Activated T-helper 1 cell treated with anti-CD3 and anti-CD28 coated beads, Interleukin-12 subunit alpha, Interleukin-12 subunit beta, Interleukin-2, Interleukin-4 antibody, amounts not matched to agents 30 ng/mL and 10 ng/mL and 1 ng/mL, durations not matched to agents 14 hours and 24 hours and 36 hours (primary cell): ENCODE measurements at places on chromosomes 1 and 21. TPM values are rescaled to one million over a fixed set of nuclear protein-coding genes. Genes with fewer than 3 reads are reported as not detected.

DNA sequence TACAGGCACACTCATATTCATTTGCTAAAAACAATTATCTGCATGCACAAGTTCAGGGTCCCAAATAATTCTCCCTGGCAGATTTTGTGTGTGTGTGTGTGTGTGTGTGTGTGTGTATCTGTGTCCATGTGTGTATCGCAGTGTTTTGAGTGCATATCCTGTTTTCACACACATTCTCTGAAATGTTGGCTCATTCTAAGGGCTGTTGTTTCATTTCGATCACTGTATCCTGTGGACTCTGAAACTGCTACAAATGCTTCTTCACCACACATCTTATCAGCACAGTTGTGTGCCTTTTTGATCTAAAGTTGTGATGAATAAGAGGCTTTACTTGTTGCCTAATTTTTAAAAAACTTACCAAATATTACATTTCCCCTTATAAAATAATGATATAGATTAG, 34.6 kb downstream of the NR5A2 start:
- DNase-seq: no peak

Gene NUF2
- 36.8 and 37.7 TPM in 2 replicates for total RNA-seq

DNA sequence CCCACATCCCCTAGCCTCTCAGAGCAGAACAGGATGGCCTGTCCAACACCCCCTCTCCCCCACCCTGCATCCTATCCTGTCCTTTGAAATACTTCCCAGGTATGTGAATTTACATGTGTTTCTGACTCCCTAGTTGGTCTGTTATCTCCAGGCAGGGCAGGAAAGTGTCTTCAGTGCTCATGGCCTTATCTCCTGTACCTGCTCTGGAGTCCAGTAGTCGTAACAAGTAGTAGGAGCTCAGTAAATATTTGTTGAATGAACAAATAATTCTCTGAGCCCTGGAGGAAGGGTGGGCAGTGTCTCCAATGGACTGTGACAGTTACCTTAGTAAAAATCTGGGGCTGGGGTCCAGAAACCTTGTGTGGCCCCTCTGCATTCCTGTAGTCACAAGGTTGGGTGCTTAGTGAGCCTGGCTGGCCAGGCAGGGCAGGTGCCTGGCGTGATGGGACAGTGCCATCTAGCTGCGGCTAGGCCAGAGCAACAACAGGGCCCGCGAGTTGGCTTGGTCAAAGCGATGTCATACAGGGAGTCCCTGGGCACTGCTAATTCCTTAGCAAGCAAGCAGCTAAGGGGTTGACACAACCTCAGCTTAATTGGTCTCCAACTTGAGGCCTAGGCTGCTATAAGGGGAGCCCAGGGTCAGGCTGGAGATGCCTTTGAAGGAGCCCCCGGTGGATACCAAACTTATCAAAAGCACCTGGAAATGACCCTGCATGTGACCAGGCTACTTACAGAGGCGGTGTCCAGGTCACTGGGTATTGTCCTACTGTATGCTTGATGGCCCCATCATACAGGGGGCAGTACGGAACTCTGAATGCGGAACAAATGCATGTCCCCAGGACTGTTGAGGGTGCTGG, 89.0 kb upstream of the PPM1J start:
- peak; percentile 29 for DNase-seq

DNA sequence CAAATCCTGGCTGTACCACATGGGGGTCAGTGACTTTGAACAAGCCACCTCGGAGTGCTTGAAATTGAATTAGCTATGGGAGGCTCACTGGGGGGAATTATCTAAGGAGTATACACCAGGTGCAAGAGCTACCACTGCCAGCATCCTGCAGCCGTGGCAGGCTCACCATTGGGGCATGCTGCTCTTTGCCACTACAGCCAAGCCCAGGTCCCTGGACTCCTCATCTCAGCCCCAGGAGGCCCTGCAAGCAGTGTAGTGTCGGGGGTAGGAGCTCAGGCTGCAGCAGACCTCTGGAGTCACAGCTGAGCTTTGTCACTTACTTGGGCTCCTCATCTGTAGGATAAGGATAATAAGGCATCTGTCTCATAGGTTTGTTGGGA, 35.3 kb downstream of the ACOT11 start:
- DNase-seq: no peak

GRCh38 chr1:105585791-105586190, 1470.7 kb upstream of the PRMT6 start:
- no peak for DNase-seq

DNA sequence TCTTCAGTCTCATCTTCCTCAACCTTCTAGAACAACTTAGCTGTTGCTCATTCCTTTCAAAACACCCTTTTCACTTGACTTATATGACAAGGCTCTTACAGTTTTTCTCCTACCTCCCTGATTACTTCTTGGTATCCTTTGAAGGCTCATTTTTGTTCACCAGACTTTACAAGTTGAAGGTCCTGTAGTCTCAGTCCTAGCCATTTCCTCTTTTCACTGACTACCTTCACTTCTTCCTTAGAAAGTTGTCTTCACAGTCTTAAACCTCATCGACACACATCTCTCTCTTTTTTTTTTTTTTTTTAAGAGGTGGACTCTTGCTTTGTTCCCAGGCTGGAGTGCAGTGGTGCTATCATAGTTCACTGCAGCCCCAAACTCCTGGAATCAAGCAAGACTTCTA, 6.6 kb upstream of the TP53BP2 start:
- DNase-seq: no peak

Gene ESRRG
- total RNA-seq: not detected in 2 replicates

DNA sequence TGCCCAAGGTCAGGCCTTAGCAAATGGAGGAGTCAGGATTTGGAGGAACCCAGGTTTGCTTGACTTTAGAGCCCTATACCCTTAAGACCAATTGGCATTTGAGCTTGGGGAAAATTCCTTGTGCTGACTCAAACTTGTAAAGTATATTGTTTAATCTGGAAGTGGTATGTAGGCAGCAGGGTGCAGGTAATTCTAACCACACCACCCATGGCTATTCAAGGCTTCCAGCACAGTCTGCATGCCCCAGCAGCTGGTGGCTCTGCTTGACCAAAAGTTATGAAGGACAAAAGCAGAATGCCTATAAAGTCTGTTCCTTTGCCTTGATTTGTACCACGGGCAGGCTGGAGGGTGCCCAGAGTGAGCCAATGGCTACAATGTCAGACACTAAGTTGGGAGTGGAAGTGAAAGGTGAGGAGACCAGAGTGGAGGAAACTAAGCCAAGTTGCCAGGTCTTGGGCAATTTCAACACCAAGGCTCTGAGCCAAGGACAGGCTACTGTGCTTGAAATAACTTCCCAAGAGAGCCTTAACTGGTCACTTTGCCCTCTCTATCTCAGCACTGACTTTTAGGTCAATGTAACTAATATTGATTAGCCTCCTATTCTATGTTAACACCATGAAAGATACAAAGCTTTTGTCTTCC, 4.7 kb upstream of the G0S2 start:
- no peak for DNase-seq

Gene OR2T8
- total RNA-seq: not detected in 2 replicates

GRCh38 chr1:182003953-182004586, 57.4 kb downstream of the ZNF648 start:
- no peak for DNase-seq

GRCh38 chr1:231421546-231421970, 529 bp downstream of the EGLN1 start:
- DNase-seq: peak; percentile 45

GRCh38 chr21:42785666-42786427, 93.5 kb downstream of the WDR4 start:
- no peak for DNase-seq

GRCh38 chr1:14826172-14826636, 227.7 kb downstream of the KAZN start:
- DNase-seq: no peak

DNA sequence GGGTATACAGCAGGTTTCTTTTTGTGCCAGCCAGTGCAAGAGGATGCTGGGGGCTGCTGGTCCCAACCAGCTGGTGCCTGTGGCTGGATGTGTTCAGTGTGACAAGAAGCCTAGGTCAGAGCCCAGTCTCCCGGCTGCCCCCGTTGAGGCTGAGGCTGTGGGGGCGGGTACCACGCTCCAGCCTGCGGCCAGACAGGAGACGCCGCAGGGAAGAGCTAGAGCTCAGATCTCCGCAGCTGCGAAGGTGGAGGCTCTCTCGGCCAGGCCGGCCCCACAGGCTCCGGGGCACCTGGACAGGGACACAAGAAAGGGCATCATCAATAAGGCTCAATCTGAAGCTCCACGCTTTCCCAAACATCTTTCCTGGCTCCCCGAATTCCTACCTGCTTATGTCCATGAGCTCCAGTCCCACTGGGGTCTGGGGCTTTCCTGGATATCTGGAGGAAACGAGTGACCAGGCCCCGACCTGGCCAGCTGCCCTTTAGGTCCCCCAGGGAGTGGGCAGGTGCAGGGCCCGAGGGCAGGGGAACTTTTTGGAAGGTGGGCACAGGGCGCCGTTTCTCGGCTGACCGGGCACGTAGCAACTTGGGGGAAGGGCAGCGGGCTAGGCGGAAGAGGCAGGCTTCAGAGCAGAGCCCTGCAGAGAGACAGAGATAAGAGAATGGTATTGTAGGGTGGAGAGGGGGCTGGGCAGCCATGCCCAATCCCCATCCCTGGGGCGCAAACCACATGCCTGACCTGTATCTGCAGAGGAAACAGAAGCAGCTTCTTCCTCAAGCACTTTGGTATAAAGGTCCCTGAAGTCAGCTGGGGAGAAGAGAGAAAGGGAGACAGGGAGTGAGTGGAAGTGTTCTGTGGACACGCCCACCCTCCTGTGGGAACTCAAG, 7.4 kb downstream of the ENTREP3 start:
- no peak for DNase-seq

DNA sequence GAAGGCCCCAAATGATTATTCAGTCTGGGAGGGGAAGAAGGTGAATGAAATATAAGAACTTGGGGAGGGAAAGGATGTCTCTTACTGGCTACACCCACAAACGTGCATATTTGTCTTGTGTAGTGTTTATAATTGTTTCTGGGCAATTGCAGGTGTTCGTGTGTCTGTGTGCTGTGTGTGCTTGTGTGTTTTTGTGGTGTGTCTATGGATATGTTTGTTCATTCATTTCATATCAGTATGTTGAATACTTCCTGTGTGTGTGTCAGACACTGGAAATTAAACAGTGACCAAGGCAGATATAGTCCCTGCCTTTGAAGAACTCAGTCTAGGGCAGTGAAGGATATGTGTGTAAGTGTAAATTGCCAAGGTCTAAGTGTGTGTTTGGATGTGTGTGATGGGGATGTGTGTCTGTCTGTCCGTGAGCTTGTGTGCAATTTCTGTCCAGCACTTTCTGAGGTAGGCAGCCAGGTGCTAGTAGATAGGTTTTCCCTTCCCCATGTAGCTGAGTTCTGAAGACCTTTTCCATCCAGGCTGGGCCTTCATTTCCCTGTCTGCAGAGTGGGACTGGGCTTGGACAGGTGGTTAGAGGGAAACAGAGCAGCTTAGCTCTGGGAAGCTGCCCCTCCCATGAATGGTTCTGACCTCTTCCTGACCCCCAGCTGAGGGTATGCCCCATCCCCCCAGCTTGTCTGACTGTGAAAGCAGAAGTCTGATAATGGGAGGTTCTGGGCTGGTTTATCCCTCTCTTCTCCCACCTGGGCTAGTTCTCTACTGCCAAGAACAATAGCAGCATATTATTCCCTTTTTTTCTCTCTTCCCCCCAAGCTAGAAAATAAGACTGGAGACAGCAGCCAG, 3.8 kb downstream of the AGO1 start:
- DNase-seq: no peak

DNA sequence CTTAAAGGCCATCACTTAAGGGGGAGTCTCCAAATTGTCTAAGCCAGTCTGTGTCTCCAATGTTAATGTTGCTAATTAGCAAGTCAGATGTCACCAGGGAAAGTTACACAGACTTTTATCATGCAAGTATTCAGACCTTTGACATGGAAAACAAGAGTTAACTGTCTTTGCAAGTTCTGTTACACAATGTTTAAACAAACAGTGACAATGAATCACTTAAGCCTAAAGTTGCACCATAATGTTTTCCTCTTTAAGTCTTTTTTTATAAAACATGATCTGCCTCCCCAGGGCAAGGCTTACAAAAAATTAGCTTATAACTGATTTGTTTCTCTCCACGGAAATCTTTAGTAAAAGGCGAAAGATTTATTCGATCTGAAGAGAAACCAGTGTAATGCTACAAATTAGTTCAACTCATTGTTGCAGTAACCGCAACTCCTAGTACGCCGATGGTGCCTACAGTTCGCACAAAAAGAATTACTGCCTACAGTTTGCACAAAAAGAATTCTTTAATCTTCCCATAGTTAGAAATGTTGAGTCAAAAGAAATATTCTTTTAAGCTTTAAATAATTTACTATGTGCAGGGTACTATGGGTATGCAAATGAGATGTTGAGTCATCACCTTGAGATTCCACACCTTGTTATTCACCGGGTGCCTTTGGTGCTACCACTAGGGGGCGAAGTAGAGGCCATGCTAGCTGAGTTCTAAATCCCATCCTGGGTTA, 45.3 kb downstream of the HHAT start:
- DNase-seq: peak; percentile 57

Gene AMY2A
- not detected in 2 replicates for total RNA-seq

Gene PRAMEF10
- total RNA-seq: not detected in 2 replicates

DNA sequence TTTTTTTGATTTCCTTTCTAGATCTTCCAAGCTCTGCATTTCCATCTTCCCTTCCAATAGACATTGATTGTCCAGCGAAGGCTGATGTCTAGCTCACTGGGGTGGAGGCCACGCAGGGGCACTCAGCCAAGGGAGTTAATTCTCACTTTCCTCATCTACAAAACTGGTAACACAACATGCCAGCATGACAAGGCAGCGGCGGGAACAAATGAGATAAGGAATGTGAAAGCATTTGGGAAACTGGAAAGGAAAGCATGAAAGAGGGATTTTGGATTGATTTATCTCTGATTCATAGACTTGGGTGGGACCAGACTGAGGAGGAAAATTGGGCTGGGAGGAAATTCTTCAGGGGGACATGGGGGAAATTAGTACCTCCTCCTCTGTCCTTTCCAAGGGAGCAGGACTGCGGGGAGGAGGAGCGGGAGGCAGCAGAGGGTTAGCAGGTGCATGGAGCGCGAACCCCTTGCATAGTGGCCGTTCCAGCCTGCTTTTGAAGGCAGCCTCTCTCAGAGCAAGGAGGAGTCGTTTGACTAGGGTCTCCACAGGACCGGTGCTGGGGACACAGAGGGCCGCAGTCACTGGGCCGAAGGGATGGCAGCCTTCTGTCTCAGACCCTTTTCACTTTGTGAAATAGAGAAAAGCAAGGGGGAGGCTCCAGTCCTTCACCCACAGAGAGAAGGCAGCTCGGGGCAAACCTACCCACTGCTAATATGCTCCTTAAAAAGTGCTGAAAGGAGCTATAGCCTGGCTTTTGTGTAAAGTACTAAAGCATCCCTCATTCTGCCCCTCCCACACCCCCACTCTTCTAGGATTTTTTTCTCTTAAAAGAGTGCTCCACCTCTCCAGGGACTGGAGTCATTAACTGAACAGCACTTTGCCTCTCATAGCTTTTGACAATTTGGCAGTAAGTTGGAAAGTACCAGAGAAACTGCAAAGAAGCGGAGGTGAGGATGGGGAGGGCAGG, 89.2 kb downstream of the PLXNA2 start:
- DNase-seq: no peak

DNA sequence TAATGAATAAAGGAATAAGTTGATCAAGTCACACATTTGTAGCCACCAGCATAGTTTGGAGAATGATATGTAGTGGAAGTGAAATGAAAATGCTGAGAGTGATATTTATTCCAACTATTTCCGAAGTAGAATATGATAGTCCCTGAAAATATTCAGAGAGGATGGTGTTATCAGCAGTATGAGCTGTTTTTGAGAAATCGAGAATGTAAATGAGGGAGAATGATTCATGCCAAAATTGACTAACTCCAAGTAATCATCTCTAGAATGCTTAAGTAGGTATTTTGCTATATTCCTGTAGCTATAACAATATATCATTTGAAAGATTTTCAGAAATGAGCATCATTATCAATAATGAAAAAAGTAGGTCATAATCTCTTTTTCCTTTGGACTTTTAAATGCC, 178.9 kb downstream of the PDE4B start:
- DNase-seq: no peak

GRCh38 chr1:248872752-248873408, 14.0 kb upstream of the ZNF692 start:
- DNase-seq: peak; percentile 34

Gene SLC44A3
- not detected in 2 replicates for total RNA-seq
